NCI-H510A treated with DMSO at 0.1 percent for 48 hours (cell line): ENCODE measurements at places on chromosomes 2 and 18.

GRCh38 chr2:42450136-42450535 is 43.6 kb downstream of the KCNG3 start:
- DNase-seq, result no peak

DNA sequence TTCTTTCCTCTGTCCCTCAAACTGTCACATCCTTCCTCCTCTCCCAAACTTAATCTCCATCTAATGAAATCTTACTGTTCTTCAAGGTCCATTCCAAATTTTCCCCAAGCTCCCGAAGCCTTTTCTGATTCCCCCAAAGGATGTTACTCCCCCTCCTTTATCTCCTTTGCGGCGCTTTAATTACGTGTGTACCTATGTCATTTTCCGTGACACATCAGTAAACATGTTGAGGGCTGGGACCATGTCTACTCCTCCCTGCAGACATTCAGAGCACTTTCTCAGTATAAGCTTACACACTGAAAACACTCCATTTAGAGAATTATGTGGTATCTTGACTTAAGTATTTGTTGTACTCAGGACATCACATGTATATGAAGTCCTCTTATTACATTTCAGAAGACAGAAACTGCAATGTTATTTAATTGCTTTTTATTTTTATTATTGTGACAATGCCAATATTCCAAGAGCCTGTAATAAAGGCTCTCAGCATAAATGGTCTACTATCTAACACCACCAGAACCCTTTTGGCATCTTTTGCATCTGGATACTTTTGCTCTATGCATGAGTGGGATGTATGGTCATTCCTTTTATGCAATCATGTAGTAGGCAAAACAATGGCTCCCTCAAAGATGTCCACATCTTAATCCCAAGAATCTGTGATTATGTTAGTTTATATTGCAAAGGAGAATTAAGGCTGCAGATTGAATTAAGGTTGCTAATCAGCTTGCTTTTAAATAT is 1.8 kb downstream of the NMI start:
- no peak for DNase-seq

DNA sequence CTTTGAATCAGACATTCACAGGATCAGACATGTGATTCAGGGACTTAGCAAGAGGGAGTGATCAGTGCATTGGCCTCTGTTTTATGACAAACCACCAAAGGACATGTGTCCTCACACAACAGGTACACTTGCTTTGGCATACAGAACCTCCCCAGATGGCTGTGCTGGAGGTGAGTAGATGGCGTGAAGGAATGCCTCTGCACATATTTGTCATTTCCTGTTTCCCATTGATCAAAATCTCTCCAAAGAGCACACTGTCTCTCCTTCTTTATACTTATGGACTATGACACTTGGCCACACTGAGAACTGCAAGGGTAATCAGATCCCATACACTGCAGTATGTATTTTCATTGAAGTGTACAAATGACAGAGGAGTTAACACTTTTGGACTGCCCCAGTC is 927.6 kb downstream of the TSN start:
- DNase-seq, result no peak

GRCh38 chr2:233363744-233364235 is 9.5 kb downstream of the DGKD start:
- no peak for DNase-seq

DNA sequence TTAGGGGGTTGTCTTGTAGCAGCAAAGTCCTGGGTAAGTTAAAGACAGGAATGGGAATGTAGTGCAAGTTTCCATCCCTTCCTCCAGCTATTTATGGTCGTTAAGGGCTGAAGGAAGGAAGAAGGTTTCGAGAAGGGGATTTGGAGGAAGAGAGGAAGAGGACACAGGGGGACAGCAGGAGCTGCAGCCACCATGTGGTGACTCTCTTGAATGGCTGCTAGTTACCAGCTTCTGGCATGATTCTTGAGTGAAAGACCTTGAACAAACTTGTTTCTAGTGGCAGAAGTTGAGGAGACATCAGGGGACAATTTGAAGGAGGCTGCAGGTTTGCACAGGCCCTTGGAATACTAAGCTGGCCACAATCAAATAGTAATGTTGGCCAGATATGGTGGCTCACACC is 116.6 kb downstream of the MTX2 start:
- no peak for DNase-seq

DNA sequence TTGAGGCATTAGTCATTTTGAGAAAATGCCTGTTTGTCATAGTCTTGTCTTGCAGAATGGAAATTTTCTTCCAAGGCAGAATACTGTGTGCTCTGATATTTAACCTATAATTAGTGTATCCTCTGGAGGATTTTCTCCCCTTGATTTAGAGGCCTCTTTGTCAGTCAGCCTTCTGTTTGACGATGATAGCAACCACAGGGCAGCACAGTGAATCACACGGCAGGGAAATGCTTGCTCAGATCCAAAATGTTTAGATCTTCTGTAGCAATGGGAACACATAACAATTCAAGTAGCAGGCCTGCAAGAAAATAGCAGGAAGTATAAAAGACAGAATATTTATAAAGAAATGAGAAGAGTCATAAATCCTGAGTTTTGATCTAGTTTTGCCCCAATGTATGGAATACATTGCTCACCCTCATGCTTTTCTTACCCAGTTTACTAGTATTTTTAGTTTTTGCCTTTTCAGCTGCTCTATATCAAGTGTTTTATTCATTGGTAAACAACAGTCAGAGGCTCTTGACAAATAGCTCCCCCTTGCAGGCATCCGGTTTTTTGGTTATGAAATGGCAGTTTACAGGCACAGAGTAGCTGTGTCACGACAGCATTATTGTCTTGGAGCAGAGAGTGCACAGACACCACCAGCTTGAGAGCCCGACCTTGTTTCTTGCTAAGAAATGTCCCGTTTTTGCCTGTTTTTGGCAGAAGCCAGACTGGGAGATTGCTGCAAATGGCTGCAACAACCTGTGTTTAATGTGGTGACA is 185.1 kb downstream of the MYO3B start:
- DNase-seq, result peak; percentile 54

- no peak for DNase-seq
Observed at GRCh38 chr2:231545105-231545902, 15.1 kb upstream of the NMUR1 start.

- DNase-seq, result no peak
Observed at GRCh38 chr18:69755856-69756496, 191.7 kb downstream of the CD226 start.

GRCh38 chr2:150571121-150571520 is 83.7 kb upstream of the RND3 start:
- DNase-seq, result no peak

GRCh38 chr2:180962727-180963314 is 17.6 kb upstream of the UBE2E3 start:
- no peak for DNase-seq

GRCh38 chr2:64192664-64193105 is 48.5 kb upstream of the PELI1 start:
- no peak for DNase-seq

- DNase-seq, result peak; percentile 52
Observed at GRCh38 chr2:231452799-231453508, 11.3 kb downstream of the NCL start.

- no peak for DNase-seq
Observed at GRCh38 chr2:192007581-192008228, 160.8 kb upstream of the CAVIN2 start.

GRCh38 chr2:219325657-219326315 is 6.8 kb downstream of the RESP18 start:
- no peak for DNase-seq

GRCh38 chr2:216344206-216344949 is 27.9 kb downstream of the MARCHF4 start:
- no peak for DNase-seq

DNA sequence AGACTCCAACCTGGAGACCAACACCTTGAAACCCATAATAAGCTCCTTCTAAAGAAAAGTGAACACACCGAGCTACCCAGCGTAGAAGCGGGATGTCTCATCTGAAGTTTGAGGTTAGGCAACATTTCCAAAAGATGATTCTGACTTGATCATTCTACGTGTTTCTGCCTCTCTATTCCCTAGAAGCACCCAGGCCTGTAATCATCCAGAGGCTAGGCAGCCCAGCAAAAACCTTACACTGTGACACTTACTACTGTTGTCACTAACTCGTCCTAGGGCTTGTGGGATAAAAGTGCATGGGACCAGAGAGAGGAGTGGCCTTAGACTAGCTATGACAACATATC is 1.4 kb downstream of the ZBTB14 start:
- no peak for DNase-seq

DNA sequence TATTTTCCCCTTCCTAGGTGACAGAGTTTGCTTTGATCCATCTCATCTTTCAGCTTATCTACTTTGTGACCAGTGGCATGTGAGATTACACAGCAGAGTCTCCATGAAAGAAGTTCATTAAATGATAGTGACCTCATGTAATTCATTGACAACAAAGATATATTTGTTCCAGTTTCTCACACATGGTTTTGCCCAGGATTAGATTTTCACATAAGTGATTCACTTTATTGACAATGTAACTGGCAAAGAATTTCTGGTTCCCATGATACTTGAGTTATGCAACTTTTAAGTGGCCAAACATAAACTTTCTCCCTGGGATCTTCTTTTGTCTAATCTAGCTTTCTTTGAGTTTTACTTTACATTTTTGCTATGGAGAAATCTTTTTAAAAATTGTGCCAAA is 50.0 kb downstream of the MC4R start:
- no peak for DNase-seq

GRCh38 chr2:200761266-200761665 is 50.4 kb upstream of the BZW1 start:
- no peak for DNase-seq

- DNase-seq, result no peak
Observed at GRCh38 chr2:177317857-177318256, 53.3 kb upstream of the NFE2L2 start.

DNA sequence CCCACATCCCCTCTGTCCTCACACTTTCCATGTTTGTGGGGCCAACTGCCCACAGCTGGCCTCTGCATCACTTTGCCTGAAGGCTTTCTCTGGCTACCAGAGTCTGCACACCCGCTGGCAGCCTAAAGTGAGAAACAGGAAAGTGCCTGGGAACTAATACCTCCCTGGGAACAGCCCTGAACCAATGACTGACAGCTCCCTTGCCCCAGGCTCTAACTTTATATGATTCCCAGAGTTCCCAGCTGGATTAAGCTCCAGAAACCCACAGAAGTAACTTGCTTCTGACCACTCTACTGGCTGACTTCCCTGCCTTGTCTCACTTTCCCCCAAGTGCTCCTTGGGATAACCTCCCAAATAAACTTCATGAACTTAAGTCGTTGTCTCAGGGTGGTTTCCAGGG is 159.6 kb upstream of the LMAN1 start:
- DNase-seq, result no peak

GRCh38 chr18:3468066-3468705 is 18.2 kb downstream of the TGIF1 start:
- no peak for DNase-seq

DNA sequence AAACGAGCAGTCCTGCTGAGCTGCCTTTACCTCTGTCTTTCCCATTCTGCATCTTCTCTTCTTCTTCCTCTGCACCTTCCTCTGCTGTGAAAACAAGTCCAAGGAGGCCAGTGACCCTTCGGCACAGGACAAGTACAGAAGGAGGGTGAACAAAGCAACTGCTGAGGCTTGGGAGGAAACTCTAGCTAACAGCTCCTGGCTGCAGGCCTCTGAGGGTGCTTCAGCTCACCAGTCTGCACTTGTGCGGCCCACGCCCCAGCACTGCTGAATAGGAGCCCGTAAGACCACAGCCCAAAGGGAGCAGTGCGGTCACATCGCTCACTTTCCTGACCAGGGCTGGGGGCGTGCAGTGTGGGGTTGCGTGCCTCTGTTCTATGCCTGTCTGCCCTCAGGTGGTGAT is 42.1 kb upstream of the DNMT3A start:
- no peak for DNase-seq

- DNase-seq, result no peak
Observed at GRCh38 chr2:11573418-11574175, 39.8 kb downstream of the GREB1 start.

DNA sequence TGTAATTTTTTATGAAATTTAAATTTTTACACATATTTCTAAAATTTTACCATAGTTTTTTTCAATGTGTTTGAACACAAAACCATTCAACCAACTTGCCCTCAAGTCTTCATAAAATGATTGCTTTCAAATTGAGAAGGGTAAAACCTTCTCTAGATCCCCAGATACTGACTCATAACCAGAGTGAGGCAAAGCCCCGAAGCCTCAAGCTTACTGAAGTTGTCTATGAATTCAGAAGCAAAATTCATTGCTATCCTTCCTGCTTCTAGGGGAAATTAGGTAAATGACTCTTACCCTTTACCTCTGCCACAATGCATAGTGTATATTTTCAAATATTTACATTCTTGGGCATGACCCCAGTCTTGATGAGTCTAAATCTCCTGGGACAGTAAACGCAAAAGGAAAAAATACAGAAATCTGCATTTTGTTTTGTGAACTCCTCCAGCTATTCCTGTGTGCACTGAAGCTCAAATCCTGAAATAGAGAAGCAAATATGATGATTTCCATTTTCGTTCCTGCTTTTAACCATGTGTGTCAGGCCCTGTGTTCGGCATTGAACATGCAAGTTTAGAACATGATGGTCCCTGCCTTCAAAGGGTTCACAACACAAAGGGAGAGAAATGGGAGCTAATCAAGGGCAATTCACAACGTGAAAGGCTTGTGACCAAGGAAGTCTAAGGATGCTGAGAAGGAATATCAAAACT is 246.3 kb downstream of the SUCLG1 start:
- DNase-seq, result no peak

- DNase-seq, result no peak
Observed at GRCh38 chr18:11124054-11124453, 25.3 kb downstream of the PIEZO2 start.
